ENCODE measurements at places on chromosomes 13 and 19.
A peak's percentile ranks its signal among the peaks of the same experiment; 100 is the strongest.

DNA sequence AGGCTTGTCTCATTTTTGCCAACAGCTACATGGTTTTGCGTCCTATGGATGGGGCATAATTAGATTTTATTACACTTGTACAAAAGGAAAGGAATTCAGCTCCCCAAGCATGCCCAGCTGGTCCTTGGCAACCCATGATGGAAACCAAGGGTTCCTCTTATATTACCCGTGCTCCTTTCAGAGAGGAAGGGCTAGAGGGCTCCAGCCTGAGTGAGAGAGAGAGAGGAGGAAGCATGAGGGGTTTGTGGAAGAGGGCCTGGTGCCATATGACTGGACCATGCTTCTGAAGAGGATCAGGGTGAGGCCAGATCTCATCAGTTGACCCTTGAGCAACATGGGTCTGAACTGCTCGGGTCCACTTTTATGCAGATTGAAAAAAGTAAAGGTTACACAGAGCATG is 3.5 kb upstream of the RPS9 start:
- no peak for DNase-seq

GRCh38 chr13:73073050-73073449 is 14.2 kb downstream of the KLF5 start:
- no peak for DNase-seq

- peak; percentile 50 for DNase-seq
These were observed 33.8 kb upstream of the GARRE1 start for GRCh38 chr19:34220472-34221063.

DNA sequence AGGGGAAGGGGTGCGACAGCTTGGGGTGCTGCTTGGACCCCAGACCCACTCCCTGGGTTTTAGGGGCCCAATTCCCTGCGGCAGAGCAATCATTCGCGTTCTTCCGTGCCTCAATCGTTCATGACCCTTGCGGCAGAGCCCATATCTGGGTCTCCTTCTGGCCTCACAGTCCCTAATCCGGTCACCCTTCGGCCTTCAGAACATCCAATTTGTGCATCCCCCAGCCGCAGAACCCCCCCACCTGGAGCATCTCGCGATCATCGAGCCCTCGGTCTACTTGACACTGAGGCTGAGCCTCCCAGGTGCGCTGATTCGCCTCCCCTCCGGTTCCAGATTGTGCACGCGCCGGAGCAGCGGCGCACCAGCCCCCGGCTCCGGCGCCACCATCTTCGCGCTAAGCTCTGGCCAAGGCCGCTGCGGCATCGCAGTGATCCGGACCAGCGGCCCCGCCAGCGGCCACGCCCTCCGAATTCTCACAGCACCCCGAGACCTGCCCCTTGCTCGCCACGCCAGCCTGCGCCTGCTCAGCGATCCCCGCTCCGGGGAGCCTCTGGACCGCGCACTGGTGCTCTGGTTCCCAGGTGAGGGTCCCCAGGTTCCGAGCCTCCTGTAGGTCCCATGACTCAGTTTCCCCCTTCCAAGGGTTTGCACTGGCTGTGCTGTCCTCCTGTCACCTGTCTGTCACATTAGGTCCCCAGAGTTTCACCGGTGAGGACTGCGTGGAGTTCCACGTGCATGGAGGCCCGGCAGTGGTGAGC is 501 bp downstream of the GTPBP3 start:
- DNase-seq: no peak

DNA sequence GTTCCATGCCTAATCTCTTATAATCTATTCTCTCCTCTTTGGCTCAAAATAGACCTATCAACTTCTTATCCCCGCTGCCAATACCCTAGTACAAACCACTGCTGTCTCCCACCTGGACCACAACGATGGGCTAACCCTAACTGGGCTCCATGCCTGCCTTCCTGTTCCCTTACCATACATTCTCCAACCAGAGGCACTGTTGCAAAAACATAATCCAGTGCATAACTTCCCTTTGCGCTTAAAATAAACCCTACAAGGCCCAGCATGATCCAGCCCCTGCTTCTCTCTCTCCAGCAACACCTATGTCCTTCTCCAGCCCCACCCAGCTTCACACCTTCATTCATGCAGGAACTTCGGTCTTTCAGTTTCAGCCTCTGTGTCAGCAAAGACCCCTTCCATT is 27.4 kb upstream of the CEBPA start:
- no peak for DNase-seq

- DNase-seq: no peak
These were observed 81.2 kb downstream of the NHLRC3 start for GRCh38 chr13:39119422-39119821.

- no peak for DNase-seq
These were observed 468.4 kb downstream of the FOXO1 start for GRCh38 chr13:40197936-40198595.

- DNase-seq: no peak
These were observed 4.0 kb downstream of the HSD11B1L start for GRCh38 chr19:5684694-5685430.

- DNase-seq: no peak
These were observed 324.3 kb downstream of the TEX29 start for GRCh38 chr13:111644750-111645149.

DNA sequence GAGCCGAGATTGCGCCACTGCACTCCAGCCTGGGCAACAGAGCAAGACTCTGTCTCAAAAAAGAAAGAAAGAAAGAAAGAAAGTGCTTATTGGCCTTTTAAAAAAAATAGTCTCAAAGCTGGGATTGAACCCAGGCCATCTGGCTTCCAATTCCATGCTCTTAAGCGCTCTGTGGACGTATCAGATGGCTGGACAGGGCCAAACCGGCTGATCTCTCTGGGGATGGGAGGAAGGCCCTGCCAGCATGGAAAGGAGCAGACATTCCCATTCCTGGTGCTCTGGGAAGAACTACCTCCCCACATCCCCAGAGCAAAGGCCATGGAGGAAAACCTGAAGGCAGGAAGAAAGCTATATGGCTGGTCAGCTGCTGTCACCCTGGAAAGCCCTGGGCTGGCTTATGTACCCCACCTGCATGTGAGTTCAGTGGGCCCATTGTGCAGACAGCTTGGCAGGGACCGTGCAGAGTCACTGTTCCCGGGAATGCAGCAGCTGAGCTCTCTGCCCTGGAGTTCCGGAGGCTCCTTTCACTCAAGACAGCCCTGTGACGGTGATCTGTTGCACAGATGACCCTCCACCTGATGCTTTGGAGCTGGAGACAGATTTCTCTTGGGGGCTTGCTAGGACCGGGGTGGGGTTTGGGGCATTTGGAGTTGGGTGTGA is 84.3 kb downstream of the SIPA1L3 start:
- no peak for DNase-seq

DNA sequence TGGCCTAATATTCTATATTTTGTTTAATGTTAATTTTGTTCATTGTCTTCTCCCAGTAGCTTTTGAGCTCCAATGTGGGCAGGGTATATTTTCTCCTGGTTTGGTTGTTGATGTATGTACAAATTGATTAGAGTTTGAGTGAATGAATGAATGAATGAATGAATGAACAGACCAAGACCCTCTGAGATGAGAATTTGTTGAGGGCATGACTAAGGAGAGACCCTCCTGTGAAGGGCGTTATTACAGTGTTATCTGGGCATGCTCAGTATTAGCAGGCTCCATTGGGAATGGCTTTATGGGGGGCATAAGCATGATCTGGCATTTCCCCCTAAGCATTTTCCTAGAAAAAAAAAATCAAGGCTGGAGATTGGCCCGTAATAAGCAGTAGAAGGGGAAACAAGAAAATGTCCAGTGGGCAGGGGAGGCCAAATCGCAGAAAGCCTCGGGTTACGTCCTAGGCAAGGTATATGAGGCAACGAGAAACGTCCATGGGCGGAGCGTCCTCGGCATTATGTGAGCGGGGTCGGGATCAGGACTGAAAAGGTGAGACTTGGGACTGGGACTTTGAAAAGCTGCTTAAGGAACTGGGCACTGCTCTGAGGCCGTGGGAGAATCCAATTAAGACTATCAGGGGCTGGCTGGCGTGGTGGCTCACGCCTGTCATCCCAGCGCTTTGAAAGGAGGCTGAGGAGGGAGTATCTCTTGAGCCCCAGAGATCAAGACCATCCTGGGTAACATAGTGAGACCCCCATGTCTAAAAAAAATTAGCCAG is 904 bp upstream of the ARHGAP33 start:
- DNase-seq: no peak

GRCh38 chr13:109867766-109868165 is 81.4 kb upstream of the IRS2 start:
- DNase-seq: no peak

DNA sequence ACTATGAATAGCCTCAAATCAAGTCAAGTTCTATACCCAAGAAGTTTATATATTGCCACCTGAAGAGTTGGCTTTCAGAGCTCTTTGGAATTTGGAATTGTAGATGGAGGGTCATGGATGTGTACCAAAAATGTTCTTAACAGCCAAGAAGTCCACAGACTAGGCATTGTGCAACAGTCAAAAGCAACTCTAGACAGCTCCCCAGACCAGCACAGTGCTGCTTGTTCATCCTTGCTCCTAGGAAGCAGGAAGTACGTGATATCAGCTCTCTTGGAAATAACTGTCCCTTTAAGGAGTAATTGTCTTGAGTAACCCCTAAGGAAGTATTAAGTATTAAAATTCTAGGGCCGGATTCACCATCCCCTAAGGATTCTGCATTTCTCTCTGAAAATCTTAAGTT is 30.7 kb upstream of the IL17D start:
- DNase-seq: no peak

DNA sequence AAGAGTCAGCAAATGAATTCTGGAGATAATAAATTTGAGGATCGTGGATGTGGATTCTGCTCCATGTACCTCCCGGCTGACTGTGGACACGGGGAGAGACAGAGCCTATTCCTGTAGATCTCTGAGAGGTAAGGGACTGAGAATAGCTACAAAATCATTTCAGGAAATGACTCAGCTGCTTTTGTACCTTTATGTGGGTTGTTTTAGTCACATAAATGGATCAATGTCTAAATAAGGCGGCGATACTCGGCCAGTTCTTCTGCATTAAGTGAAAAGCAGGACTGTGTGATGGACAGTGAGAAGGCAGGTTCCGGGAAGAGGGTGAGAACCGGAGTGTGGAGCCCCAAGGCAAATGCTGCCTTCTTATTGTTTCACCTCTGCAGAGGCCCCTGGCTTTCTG is 128.1 kb downstream of the EFNB2 start:
- DNase-seq: no peak

DNA sequence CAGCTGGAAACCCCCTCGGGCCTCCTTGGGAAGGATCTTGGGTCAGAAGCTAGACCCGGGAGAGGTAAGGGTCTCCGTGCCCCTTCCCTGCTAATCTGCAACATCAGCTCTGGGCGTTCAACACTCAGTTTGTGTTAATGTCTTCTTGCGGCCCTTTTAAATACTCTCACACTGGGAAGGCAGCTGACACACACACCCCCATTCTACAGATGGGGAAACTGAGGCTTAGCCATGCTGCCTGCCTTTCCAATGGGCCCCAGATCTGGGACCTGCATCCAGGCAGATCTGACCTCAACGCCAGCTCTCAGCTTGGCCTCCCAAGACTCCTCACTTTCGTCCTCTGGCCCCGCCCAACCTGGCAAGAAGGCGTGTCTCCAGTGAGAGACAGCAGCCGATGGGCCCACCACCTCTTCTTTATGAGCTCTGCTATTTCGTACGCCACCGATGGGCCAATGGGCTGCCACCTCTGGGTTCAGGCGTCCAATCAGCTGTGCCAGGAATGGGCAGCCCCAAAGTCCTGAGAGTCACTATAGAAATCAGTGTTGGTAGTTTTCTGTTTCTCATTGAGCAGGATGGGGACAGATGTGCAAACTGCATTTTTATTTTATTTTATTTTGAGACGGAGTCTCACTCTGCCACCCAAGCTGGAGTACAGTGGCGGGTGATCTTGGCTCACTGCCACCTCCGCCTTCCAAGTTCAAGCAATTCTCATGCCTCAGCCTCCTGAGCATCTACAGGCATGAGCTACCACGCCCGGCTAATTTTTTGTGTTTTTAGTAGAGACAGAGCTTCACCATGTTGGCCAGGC is 43.8 kb downstream of the DNM2 start:
- DNase-seq: no peak

- peak; percentile 57 for DNase-seq
These were observed 79.4 kb downstream of the SLC15A1 start for GRCh38 chr13:98672947-98673613.

DNA sequence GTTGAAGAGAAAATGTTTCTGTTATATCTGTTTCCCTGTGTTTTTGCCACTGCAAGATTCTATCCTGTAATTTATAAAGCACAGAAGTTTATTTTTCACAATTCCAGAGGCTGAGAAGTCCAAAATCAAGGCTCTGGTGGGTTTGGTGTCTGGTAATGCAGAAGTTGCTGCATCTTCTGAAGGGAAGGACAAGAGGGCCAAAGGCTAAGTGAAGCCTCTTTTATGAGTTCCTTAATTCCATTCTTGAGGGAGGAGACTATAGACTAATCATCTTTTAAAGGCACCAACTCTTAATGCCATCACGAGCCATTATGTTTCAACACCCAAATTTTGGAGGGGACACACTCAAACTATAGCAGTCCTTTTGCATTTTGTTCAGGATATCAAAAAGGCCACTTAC is 34.1 kb upstream of the WDFY2 start:
- DNase-seq: no peak
